ENCODE measurements at places on chromosomes 13 and 19. TPM values are rescaled to one million over a fixed set of nuclear protein-coding genes. Genes with fewer than 3 reads are reported as not detected.

DNA sequence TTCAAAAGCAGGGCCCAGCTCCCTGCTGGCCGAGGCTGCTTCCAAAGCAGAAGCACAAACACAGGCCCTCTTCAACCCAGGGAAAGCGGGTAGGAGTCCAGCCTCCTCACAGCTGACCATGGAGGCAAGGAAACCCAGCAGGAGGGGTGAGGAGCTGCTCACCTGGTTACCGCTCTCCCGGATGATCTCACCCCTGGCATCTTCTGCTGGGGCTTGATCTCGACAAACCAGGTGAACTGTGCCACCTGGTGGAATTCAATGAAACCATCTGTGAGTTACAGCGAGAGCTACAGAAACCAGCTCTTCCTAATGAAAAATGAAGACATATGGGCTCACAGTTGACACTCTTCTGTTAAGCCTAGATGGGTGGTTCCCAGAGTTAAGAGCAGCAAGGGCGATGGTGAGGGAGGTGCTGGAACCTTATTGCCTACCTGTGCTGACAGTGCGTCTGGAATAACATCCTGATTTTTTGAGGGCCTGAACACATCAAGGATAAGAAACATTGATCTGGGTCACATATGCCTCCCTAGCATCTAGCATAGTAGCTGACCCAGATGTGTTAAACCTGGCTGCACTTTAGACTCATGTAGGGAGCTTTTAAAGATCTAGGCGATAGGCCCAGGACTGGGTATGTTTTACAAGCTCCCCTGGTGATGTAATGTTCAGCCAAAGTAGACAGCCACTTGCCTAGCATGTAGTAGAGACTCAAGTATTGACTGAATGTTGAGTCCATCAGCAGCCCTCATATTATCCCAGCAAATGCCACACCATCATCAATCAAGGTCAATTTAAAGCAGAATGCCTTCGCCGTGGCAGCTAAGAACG, 6.1 kb downstream of the DHRS12 start:
- DNase-seq: no peak

DNA sequence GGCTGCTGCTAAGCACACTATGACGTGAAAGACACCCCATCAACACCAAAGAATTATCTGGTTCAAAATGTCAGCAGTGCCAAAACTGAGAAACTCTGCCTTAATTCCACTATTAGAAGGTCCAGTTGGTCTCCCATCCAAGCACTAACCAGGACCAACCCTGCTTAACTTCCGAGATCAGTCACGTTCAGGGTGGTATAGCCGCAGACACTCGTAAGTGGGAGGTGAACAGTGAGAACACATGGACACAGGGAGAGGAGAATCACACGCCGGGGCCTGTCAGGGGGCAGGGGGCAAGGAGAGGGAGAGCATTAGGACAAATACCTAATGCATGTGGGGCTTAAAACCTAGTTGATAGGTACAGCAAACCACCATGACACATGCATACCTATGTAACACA, 83.4 kb downstream of the C13orf42 start:
- DNase-seq: no peak

- DNase-seq: no peak
Observed at GRCh38 chr13:23506071-23506806, 64.0 kb upstream of the TNFRSF19 start.

GRCh38 chr13:40502236-40502635, 164.2 kb downstream of the FOXO1 start:
- no peak for DNase-seq

DNA sequence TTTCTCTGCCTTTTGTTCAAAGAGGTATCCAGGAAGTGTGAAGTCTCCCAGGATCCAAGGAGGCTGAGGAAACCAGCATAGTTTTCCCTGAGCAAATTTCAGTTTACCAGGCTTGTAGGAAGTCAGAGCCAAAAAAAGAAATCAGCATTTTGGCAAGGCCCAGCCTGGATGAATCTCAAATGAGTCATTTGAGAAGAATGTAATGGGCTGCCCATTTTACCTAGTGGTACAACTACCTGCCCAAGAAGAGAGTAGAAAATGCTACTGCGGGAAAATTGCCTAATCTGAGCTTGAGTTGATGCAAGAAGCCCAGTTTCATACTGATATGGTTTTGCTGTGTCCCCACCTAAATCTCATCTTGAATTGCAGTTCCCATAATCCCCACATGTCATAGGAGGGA, 284.1 kb upstream of the ZNF507 start:
- DNase-seq: no peak

DNA sequence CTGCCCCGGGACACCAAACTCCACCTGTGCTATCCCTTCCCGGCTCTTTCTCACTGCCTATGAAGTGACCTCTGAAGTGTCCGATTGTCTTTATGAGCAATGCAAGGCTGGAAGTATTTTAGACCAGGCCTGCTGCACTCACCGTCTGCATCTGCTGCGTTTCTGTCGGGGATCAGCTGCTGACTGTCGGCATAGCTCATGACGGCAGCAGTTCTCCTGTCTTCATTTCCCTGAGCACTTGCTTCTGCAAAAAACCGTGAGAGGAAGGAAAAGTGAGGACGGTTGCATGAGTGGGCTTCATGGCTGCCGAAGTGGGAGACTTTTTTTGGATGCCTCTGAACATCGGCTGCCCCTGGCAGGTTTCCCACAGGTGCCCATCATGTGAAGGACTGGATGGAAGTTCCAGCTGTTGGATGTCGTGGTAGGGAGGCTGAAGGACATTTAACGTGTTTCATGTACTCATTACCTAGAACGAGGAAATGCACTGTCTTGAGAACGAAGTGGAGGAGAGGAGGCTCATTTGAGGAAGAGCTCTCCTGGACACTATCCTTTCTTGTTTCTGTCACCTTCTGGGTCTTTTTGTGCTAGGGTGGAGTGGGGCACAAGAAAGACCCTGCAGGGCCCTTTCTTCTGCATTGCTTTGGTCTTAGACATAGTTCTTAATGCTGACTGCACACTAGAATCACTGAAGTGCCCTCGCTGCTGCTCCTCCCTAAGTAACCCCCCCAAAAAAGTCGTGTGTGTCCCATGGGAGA, 94.7 kb downstream of the RNASEH2B start:
- no peak for DNase-seq

DNA sequence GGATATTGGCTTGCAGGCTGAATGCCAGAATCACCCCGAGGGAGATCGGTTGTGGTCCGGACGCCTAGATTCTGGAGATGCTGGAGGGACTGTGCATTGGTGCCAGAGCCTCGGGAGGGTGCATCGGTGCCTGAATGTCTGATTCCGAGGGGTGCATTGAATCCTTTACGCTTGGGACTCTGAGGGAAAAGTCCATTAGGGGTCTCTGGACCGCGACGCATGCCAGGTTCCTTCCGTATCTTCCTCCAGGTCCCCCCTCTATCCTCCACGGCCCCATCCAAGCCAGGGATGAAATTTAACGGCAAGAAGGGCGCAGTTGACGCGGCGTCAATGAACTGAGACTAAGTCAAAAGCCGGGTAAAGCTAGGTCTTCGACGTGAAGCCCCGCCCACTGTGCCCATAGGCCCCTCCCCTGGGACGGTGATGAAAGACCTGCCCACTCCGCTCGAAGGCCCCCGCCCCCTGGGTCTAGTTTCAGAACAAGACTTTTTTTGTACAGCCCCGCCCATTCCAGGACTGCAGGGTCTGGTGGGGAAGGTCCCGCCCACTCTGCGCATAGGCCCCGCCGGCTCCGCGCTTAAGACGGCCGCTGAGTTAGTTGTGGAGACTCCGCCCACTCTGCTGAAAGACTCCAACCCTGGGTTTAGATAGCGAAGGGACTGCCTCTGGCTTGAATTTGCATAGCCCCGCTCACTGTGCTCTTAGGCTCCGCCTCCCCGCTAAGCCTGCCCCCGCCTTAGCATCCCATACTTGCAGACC, 737 bp downstream of the ZNF575 start:
- DNase-seq: peak; percentile 99

DNA sequence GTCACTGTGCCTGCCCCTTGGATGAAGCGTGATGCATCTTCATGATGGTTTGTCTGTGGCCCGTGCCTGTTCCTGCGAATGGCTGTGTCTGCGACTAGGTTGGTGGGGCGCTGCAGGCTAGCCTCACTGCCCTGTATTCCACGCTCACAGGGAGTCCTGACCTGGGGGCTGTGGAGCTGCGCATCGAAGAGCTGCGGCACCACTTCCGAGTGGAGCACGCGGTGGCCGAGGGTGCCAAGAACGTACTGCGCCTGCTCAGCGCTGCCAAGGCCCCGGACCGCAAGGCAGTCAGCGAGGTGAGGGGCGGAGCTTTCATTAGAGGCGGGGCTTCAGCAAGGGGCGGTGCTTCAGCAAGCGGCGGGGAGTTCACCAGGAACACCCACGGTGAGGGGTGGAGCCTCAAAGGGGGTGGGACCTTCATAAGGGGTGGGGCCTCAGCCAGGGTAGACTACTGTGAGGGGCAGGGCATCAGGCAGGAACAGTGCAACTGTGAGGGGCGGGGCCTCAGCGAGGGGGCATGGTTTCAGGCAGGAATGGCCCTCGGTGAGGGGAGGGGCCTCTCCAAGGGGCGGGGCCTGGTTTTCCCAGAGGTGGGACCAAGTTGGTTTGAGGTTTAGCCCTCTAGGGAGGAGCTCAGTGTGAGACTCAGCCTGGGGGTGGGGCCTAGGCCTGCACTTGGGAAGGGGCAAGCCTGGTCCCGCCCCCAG, 17.2 kb downstream of the PKN1 start:
- DNase-seq: no peak

GRCh38 chr13:51577690-51578089, 6.6 kb upstream of the WDFY2 start:
- DNase-seq: no peak

- no peak for DNase-seq
Observed at GRCh38 chr13:20197361-20197834, 4.7 kb upstream of the GJB2 start.

DNA sequence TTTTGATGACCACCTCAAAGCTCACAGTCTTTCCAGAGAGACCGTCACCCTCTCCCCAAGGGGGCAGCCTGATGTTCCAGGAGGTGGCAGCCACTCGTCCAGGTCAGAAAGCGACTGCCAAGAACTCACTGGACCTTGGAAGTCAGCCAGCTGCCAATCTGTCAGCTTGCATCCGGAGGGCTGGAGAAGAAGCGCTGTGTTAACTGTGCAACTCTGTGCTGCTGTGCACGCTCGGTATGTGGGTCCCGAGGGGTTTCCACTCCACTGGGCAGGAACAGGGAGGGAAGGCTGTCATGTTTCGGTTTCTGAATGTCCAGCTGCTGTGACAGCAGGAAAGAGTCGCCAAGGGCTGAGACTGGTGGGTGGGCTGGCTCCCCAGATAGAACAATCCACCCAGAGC, 89.2 kb downstream of the CACNA1A start:
- DNase-seq: no peak

- DNase-seq: no peak
Observed at GRCh38 chr13:33859691-33860303, 41.8 kb downstream of the RFC3 start.

- no peak for DNase-seq
Observed at GRCh38 chr13:93900731-93901130, 578.8 kb downstream of the DCT start.

- DNase-seq: no peak
Observed at GRCh38 chr13:54029226-54029625, 1000.6 kb downstream of the OLFM4 start.

DNA sequence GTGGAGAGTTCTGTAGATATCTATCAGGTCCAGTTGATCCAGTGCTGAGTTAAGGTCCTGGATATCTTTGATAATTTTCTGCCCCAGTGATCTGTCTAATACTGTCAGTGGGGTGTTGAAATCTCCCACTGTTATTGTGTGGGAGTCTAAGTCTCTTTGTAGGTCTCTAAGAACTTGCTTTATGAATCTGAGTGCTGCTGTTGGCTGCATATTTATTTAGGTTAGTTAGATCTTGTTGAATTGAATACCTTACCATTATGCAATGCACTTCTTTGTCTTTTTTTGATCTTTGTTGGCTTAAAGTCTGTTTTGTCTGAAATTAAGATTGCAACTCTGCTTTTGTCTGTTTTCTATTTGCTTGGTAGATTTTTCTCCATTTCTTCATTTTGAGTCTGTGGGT, 15.4 kb downstream of the AP1M1 start:
- no peak for DNase-seq

DNA sequence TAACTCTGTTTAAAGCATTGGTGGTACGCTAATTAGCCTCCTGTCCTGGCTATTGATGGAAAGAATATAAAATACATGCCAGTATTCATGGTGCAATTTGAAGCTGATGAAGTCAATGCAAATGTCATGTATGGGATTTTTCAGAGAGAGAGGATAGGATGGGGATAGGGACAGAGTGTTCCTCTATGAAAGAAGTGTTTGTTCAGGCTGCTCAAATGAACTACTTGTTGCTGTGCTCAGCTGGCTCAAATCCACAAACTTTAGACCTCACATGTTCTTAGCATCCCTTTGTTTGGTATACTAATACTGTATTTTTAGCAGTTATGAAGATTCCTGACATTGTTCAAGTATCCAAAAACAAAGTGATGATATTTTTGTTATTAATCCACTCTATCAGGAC, 116.5 kb downstream of the SLITRK1 start:
- no peak for DNase-seq

- no peak for DNase-seq
Observed at GRCh38 chr13:46355901-46356590, 31.0 kb downstream of the RUBCNL start.

DNA sequence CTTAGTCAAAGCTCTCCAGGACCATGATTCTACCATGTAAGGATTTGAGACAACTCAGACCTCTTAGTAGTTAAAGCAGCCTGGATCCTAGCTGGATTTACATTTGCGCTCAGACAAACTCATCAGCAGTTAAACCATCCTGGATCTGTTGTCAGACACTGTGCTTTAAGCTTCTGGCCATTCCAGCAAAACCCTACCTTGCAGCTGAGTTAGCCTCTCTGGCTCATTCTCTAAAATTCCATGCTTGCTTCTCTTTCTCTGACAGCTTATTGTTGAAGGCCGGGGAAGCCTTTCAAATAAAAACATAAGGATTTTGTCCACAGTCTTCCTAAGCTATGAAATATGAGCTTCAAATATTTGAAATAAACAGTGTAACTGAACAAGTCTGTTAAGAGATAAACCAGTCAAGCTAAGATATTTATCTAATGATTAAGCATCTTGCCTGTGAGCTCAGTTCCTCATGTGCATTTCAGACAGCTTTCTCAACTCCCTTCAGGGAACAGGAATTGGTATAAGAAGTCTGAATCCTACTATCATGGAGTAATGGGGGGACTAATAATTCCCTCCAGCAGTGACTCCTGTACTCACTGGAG, 89.3 kb downstream of the SLAIN1 start:
- no peak for DNase-seq

DNA sequence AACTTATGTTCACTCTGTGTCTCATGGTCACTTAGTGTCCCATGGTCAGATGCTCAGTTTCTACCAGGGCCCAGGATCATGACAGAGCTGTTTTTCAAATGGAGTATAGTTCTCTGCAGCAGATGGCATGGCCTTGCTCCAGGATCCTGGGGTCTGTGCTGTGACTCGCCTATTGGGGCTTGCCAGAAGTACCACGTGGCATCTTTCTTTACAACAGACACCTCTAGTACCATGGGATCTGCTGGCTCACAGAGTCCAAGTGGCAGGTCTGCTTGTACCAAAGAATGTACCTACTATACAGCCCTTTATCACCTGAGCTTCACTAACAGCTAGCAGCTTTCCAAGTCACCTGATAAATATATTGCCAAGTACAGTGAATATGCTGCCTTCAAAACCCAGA, 6.0 kb upstream of the RNF6 start:
- DNase-seq: no peak

Gene SIGLEC7
- 0.85 TPM for total RNA-seq

Gene TTC9B
- total RNA-seq: 0.21 TPM

Gene SF3A2
- 32.5 TPM for total RNA-seq

Gene NLRP11
- total RNA-seq: not detected

Gene CALR3
- total RNA-seq: not detected

Gene PCSK4
- total RNA-seq: 1.6 TPM

Gene SPC24
- 21.1 TPM for total RNA-seq

Gene C1QTNF9
- 1.3 TPM for total RNA-seq

Gene ZNF358
- 19.0 TPM for total RNA-seq

Gene KLK7
- total RNA-seq: 0.32 TPM

Gene PDE4A
- total RNA-seq: 5.6 TPM
